ENCODE measurements at places on chromosomes 7 and 10.

- no peak for DNase-seq
These were observed 10.3 kb upstream of the PARD3 start for GRCh38 chr10:34825414-34825813.

- DNase-seq = peak; percentile 58
These were observed 126.5 kb downstream of the FAM107B start for GRCh38 chr10:14648005-14648765.

GRCh38 chr10:61846370-61847031, 55.0 kb upstream of the ARID5B start:
- DNase-seq = no peak

DNA sequence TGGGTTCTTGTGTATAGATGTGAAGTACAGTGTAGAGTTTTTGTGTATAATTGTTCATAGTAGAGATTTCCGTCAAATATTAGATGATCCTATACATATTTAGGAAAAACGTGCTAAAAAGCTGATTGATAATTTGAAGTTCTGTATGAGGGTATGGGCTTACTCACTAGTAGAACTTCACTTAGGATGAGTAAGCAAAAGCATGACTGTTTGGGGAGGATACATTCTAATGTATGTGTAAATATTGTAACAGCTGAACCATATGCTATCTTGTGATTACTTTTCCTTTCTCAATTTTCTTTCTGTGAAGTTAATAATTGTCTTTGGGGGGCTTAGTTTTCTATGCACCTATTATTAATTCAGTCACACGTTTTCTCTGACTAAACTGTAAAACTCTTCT, 53.2 kb upstream of the PDK4 start:
- no peak for DNase-seq

GRCh38 chr7:30430777-30431176, 47.8 kb downstream of the NOD1 start:
- DNase-seq = no peak

GRCh38 chr10:102645388-102645740, 1.1 kb downstream of the TRIM8 start:
- DNase-seq = no peak

- DNase-seq = no peak
These were observed 351.2 kb downstream of the DNAJB6 start for GRCh38 chr7:157687845-157688532.

- no peak for DNase-seq
These were observed 12.1 kb upstream of the SHH start for GRCh38 chr7:155824227-155824886.

DNA sequence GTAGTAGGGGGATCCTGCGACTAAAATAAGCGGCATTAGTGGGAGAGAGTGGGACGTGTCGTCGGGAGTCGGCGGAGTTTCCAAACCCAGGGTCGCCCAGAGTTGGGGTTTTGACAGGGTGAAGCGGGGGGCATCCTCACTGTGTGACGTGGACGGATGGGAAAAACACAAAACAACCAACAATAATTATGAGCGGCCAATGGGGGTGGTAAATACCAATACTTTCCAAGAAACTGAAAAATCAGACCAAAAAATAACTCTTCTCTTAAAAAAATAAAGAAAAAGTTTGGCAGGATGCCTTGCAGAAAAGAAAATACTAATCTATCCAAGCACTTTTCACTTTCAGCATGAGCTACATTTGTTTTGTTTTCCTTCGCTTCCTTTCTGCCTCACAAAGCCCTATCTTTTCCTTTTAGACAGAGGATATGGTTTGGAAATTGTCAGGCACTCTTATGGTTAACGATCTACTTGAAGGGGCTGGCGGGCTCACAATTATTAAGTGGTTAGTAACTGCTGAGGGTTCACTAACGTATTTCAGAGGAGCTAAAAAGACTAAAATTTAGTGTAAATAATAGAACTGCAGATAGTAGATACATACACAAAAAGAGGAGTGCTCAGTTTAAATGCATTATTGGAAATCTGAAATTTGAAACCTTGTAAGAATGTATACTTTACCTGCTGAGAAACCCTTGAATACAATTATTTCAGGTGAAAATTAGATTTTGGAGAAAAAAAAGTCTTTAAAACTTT, 802 bp upstream of the CDK6 start:
- no peak for DNase-seq

GRCh38 chr7:27345997-27346396, 103.4 kb downstream of the EVX1 start:
- no peak for DNase-seq

DNA sequence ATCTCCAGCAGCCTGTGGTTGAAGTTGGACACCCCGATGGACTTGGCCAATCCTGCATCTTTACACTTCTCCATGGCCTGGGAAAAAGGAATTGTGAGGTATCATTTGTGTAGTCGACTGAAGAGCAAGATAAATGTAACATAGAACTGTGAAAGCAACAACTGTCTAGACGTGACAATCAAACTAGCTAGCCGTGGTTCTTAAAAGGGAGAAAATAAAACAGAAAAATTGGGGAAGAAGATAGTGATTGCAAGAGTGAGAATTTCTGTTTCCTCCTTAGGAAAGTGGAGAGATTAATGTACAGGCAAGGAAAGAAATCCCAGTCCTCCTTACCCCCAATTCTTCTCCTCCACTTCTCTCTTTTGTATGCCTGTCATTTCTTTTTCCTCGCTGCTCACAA, 5.0 kb downstream of the AKR1C2 start:
- DNase-seq = no peak

DNA sequence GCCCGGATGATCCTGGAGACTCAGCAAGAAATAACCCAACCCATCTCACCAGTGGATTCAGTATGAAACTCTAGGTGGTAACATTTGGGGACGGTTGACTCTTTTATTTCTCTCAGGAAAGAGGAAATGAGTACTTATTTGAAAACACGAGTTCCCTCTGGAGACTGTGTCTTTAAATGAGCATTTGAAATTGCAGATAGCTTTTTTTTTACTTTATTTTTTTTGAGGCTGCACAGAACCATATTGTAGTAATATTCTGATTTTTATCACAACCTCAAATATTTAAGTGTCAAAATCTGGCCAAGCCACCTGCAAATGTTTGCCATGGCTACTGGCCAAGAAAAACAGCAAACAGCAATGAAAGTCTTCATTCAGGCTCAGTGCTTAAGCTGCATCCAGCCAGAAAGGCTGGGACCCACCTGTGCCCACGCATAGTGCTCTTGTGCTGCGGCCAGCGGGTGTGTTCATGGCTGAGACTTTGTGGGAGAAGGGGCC, 160.8 kb downstream of the CREB5 start:
- no peak for DNase-seq
